ENCODE measurements at places on chromosomes 4 and X.

- DNase-seq = no peak
Observed at GRCh38 chrX:129704491-129704890, 34.3 kb upstream of the XPNPEP2 start.

DNA sequence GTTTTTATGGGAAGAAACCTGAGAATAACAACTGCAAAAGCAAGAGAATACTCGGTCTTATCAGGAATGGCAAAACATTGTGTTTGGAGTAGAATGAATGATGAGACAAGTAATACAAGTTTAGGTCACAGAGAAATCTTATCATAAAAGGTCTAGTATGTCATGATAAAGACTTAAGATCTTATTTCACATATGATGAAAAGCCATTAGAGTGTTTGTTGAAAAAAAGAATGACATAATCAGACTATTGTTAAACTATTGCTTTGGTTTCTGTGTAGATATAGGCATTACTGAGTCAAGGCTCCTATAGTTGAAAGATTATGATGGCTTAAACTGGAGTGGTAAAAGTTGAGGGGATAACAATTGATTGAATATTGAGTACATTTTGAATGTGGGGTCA lies 603.6 kb downstream of the CCSER1 start:
- no peak for DNase-seq

GRCh38 chr4:108114503-108114902 lies 54.2 kb downstream of the LEF1 start:
- DNase-seq = no peak

- no peak for DNase-seq
Observed at GRCh38 chr4:83067058-83067639, 32.2 kb downstream of the COPS4 start.

DNA sequence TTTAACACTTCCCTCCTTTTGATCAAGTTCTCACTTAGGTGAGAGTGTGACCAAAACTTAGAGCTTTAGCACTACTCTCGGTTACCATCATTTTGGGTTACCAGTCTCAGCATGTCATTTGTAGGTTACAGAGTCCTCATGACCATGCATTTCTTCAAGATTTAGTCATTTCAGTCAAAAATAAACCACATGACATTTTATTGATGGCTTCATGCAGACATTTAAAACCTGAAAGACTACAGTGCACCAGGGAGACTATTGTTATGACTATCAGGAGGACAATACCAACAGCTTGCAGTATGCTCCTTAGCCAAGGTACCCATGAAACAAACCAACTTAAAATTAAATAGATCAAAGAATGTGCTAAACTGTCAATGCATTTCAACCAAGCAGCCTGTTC lies 498.1 kb upstream of the FSTL5 start:
- no peak for DNase-seq

GRCh38 chr4:147825451-147826287 lies 93.8 kb downstream of the ARHGAP10 start:
- no peak for DNase-seq

- DNase-seq = no peak
Observed at GRCh38 chr4:76892001-76892400, 5.9 kb downstream of the SOWAHB start.

- no peak for DNase-seq
Observed at GRCh38 chr4:140106289-140106844, 47.6 kb downstream of the MAML3 start.

GRCh38 chr4:148893095-148893494 lies 450.9 kb upstream of the NR3C2 start:
- DNase-seq = no peak

- no peak for DNase-seq
Observed at GRCh38 chrX:22110729-22111494, 78.8 kb downstream of the PHEX start.

DNA sequence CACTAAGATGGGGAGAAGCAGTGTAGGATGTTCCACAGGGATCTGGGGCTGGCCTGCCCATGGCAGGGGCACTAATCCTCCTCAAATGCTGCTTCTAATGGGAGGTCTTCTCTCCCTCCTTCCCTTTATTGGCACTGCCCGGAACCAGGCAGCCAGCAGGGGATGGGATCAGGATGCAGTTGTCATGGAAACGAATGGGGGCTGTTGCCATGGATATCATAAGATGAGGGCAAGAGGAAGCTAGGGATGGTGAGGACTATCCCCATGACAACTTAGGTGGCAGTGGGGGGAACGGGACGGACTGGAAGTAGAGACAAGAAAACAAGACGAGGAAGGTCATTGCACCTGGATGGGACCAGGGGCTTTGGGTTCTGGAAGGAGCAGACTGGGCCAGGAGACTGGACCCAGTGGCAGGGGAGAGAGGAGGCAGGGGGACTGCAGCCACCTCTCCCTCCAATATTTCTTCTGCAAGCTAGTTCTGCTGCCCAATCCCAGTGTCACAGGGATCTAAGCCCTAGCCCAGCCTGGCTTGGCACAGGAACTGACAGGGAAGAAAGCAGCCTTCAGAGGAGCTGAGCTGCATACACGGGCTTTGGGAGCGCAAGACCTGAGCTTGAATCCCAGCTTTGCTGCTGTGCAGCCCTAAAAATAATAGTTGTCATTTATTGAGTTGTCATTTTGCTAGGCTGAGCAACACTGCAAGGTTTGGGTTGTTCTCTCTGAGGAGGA lies 19.0 kb downstream of the IQSEC2 start:
- DNase-seq = no peak

- DNase-seq = no peak
Observed at GRCh38 chr4:152735396-152735859, 44.1 kb downstream of the TIGD4 start.

DNA sequence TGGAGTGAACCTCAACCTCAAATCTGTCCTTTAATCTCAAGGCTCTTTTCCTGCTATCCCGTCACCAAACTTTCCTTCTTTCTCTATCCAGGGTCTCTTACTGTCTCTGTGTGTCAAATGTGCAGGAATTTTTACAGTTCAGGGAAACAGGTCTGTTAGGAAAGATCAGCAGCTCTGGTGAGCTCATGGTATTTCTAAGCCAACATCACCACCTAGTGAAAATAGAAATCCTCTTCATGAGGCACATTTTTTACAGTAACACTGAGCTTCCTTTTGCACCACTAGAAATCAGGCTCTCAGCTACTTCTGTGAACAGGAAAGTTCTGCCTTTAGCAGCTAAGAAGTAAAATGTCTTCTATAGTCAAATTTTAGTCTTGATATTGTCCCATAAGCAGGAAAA lies 39.6 kb downstream of the NUDT11 start:
- DNase-seq = no peak

DNA sequence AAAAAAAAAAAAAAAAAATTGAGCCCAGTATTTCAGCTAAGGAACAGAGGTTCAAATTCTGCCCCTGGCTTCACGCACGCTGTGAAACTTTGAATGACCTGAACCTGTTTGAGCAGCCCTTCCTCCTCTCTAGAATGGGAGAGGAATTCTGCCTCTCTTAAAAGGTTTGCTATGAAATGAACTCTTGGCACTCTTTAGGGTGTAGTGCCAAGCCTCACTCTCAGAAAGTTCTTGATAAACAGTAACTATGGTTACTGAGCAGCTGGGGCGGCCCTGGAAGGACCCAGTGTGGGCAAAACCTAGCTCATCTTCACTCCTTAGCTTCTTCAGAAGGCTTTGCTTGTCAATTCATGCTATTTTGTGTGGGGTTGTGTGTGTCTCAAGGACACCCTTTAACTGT lies 73.7 kb downstream of the GEMIN8 start:
- DNase-seq = no peak

- DNase-seq = no peak
Observed at GRCh38 chrX:103157496-103158316, 57.2 kb upstream of the BEX4 start.

DNA sequence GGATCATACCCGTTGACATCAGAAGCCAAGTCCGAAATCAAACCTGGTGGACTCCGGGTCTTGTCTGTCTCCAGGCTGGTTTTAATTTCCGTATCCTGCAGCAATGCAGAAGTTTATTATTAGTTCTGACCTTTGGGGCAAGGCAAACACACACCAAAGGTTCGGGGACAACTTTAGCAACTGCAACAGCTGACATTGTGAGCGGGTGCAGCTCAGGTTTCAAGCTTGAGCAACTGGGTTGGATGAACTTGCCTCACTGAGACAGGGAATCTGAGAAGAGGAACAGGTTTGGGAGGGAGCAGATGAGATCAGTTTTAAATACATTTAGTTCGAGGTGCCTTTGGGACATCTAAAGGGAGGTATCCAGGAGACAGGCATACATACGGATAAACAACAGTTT lies 110.7 kb downstream of the GNL3L start:
- DNase-seq = no peak

DNA sequence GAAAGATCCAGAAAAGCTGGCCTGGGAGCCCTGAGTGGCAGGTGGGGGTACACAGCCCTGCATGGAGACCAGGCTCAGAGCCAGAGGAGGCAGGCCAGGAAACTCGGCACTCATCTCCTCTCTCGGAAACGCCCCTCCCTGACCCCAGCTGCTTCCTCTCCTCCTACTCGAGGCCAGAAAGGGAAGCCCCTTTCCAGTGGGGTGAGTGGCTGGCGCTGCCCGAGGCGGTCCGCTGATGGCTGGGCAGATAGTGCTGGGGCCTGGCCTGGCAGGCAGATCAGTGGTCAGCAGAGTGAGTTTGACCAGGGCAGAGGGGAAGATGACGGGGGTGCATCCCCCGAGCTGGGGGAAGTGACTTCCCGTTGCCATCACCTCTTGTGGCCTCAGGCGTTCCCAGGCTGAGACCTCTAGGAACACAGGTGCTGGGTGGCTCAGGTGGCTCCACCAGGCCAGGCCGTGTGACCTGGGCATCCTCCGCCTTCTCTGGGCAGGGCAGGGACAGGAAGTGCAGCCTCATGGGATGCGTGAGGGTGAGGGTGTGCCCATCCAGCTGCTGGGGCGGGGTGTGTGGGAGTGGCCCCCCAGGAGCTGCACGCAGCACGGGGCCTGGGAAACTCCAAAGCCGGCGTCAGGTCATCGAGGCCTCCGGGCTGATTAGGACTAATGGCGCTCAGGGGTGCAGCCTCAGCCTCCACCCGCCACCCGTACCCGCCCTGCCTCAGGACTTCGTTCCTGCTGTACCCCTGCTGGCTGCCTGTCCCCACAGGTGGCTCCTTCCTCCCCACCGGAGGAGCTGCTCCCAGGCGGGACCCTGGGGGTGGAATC lies 5.7 kb downstream of the SH3BP2 start:
- no peak for DNase-seq

DNA sequence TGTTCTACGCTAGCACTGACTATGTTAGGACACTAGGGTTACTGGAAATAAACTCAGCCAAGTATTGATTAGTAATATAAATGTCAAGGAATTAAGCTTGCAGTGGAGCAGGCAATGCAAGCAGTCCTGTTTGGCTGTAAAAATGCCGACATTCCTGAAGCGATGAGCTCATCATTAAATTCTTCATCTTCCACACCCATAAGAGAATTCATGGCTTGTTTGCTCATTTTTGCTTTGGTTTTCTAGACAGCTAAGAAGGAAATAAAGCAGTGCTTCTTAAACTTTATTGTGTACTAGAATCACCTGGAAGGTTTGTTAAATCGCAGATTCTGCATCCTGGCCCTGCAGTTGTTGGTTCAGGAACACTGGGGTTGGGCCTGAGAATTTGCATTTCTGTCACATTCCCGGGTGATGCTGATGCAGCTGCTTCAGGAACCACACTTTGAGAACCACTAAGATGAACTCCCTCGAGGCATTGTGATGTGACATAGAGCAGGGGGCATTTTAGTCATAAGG lies 17.8 kb downstream of the ANXA3 start:
- DNase-seq = no peak

DNA sequence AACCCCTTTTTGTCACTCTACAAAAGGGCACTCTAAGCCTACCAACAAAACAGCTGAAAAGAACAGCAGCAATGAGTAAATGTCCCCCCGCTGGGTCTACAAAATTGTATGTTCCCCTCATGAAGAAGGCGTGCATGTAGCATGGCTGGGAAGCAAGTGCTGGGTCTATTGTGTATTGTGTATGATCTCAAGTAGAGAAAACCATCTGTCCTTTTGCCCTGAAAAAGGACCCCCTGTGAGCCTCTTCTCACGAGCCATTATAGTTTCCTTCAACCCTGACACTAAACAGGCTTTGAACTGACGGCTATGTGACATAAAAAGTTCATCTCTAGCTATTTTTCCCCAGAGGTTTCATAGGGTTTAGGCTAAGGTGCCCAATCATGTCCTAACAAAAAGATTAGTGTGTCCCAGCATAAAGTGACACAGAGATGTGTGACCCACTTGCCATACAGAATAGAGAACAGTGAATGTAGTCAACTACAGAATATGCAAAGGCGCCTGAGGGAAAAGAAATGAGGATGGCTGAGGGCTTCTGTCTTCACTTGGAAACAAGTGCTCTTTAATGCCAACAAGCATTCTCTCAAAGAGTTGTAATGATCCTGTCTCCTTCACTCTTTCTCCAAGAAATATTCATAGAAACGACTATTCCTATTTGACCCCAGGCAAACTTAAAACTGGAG lies 27.3 kb downstream of the COL25A1 start:
- DNase-seq = no peak

- DNase-seq = peak; percentile 95
Observed at GRCh38 chr4:10116569-10117358, at the start of gene WDR1. Gene WDR1 (minus strand): TSS chr4:10116799. CDS start chr4:10116666, 133 bp downstream.

- DNase-seq = no peak
Observed at GRCh38 chr4:16334601-16335000, 108.3 kb upstream of the TAPT1 start.

DNA sequence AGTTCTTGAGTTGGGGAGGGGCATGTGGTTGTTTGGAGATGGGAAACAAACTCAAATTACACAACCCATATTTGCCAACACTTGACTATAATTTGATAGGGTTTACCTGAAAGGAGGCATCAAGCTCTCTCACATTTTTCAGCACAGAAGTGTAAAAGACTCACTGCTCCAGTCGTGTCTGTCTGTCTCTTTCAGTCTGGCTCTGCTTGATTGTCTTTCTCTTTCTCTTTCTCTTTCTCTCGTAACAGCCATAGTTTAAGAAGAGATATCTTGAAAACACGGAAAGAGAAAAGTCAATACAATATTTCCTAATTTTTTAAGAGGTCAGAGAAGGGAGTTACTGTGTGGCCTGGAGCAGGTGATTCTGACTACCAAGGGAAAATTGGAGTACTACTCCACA lies 413.6 kb upstream of the CXorf51A start:
- DNase-seq = no peak

- DNase-seq = no peak
Observed at GRCh38 chr4:53558065-53558801, 33.1 kb downstream of the LNX1 start.

- DNase-seq = no peak
Observed at GRCh38 chr4:15601862-15602261, 53.3 kb downstream of the FBXL5 start.

DNA sequence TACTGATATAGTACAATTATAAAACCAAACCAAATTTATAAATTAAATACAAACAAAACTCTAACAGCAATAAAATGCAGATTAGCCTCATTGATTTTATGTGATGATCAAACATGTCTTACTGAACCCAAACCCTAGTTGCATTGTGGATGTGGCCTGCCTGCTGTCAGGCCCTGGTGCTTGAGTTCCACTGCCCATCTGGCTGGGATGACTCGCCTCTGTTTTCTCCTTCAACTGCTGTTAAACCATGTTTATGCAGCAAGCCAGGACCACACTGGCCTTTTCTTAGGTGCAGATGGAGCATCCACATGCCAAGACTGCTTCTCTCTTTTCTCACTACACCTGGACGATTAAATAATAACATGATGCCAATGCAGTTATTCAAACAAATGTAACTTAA lies 22.6 kb downstream of the NAP1L5 start:
- no peak for DNase-seq
